ENCODE measurements at places on chromosomes 4 and X. TPM values are rescaled to one million over a fixed set of nuclear protein-coding genes. Genes with fewer than 3 reads are reported as not detected.

HELQ gene
- total RNA-seq: 19.3 TPM

ADH1B gene
- not detected for total RNA-seq

MAGEA12 gene
- not detected for total RNA-seq

ACE2 gene
- not detected for total RNA-seq

ZBTB49 gene
- total RNA-seq: 12.4 TPM

GABRA4 gene
- not detected for total RNA-seq

STK26 gene
- 2.5 TPM for total RNA-seq

TAB3 gene
- 23.3 TPM for total RNA-seq

MAGEA11 gene
- total RNA-seq: not detected

Measured in thoracic aorta endothelial cell (primary cell).